ENCODE measurements at places on chromosomes 6 and 20. TPM values are rescaled to one million over a fixed set of nuclear protein-coding genes. Genes with fewer than 3 reads are reported as not detected.

STX11 gene
- total RNA-seq, result 0.08 TPM

LTB gene
- total RNA-seq, result not detected

PABPC1L gene
- total RNA-seq, result 75.0 TPM

ZFP57 gene
- not detected for total RNA-seq

TINAG gene
- total RNA-seq, result not detected

PRPH2 gene
- total RNA-seq, result not detected

MCCD1 gene
- total RNA-seq, result not detected

TRAPPC3L gene
- total RNA-seq, result not detected

SEC63 gene
- total RNA-seq, result 15.7 TPM

OGFRL1 gene
- total RNA-seq, result 7.2 TPM

Measured in A375 (cell line).